NCI-H1930 (cell line): ENCODE measurements at places on chromosomes 1 and 21.
A peak's percentile ranks its signal among the peaks of the same experiment; 100 is the strongest.

DNA sequence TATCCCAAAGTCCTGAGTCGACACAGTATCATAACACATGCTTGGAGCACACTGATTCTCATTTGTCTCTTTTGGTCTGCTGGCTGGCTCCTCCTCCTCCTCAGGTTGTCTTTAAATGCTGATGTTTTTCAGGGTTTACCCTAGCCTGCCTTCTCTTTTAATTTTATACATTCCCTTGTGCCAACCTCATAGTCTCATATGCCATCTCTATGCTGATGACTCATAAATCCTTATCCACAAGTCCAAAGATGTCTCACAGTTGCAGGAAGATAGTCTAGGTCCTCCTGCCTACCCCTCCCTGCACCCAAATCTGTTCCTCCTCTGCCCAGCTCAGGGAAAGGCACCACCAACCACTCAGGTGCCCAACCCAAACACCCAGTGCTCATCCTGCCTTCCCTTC lies 108.3 kb downstream of the SIPA1L2 start:
- DNase-seq: no peak

- peak; percentile 90 for DNase-seq
Measured at GRCh38 chr1:76577525-76578185, 289.6 kb upstream of the ST6GALNAC5 start.

DNA sequence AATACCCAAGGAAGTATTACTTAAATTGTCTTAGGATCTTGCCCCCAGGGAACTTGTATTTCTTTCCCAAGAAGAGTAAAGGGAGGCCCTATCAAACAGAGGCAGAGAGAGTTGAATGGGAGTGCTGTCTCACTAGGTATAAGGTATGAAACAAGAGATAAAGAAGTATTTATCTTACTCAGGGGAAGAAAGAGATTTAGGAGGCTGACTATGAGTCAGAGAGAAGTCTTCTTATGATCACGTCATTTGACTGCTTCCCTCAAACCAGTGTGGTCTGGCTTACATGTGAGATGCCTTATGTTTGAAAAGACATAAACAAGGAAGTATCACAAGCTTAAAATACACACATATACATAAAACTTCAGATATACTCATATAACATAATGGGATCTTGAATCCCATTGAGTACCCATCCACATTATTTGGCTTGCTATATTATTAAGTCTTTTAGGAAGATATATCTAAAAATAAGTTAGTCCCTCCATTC lies 29.6 kb downstream of the DUSP10 start:
- DNase-seq: no peak

- no peak for DNase-seq
Measured at GRCh38 chr1:160877221-160877620, 7.8 kb downstream of the ITLN1 start.

DNA sequence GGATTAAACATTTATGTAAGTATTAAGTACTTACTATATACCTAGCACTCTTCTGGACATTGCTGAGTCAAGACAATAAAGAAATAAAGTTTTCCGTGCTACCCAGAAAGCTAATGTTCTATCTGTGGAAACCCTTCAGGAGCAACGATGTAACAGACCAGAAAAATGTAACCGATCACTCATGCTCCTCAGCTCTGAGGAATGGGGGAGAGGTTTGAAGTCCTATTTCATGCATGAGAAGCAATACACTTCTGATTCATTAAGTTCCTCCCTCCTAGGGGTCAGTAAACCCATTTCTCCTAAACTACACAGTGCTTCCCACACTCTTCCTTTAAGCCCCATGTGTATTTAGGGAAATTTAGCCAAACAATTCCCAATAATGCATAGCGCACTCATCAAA lies 25.6 kb upstream of the KAZN start:
- no peak for DNase-seq

DNA sequence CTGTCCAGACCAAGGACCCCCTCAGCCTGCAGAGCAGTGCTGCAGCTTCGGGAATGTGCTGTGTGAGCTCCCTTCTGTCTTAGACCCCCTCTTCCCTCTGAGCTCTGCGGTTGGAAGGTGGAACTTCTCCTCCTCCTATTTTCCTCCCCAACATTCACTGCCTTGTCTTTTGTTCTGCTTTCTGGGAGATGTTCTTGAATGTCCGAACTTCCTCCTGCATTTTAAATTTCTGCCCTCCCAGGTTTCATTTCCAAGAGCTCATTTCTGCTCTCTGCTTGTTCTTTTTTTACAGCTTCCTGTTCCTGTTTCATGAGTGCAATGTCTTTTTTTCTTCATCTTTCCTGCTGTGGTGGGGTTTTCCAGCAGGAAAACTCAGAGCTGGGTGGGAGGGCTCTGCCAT lies 29.3 kb downstream of the RRP1 start:
- DNase-seq: no peak

DNA sequence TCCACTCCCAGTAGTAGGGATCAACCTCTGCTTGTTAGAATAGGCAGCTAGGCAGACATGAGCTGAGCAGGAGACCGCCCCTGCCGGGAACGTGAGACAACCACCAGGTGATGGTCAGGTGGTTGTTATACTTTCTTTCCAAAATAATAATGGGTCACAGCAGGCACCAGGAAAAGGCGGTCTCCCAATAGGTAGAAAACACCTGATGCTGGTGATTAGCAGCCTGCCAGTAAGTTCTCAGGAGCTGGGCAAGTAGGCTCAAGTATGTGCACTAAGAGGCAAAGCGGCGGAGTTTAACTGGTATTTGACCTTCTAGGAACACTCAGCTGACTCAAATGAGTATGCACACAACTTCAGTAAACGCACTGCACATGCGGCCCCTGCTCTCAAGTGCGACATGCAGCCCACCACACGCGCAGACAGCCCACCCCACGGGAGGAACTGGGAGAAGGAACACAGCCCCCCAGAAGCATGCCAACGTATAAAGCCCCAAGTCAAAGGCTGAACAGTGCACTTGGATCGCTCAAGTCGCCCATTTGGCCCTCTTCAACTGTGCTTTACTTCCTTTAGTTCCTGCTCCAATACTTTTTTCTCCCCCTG lies 80.0 kb downstream of the DESI2 start:
- DNase-seq: no peak

DNA sequence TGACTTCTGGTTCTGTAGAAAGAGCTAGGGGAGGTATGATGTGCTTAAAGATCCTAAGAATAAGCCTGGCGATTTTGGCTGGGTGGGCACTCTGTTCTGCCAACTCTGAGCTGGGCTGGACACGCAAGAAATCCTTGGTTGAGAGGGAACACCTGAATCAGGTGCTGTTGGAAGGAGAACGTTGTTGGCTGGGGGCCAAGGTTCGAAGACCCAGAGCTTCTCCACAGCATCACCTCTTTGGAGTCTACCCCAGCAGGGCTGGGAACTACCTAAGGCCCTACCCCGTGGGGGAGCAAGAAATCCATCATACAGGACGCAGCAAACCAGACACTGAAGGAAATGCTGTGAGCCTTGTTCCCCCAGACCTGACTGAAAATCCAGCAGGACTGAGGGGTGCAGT lies 93.3 kb downstream of the PAPPA2 start:
- no peak for DNase-seq

DNA sequence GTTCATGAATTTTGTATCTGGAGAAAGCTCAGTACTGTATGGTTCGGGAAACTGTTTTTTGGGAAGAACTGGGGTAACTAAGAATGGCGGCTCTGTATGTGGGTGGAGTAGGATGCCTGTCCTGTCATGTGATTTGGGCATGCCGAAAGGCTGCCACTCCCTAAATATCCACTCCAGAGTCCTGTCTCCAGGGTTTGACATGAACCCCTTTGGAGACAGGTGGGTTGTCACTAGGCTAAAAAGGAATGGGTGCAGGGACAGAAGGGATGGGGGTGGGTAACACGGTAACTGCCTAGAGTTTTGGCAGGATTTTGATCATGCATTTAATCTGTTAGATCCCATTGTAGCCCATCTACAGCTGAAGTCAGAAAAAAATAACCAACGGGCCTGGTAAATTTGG lies 150.1 kb downstream of the KCNJ6 start:
- no peak for DNase-seq

DNA sequence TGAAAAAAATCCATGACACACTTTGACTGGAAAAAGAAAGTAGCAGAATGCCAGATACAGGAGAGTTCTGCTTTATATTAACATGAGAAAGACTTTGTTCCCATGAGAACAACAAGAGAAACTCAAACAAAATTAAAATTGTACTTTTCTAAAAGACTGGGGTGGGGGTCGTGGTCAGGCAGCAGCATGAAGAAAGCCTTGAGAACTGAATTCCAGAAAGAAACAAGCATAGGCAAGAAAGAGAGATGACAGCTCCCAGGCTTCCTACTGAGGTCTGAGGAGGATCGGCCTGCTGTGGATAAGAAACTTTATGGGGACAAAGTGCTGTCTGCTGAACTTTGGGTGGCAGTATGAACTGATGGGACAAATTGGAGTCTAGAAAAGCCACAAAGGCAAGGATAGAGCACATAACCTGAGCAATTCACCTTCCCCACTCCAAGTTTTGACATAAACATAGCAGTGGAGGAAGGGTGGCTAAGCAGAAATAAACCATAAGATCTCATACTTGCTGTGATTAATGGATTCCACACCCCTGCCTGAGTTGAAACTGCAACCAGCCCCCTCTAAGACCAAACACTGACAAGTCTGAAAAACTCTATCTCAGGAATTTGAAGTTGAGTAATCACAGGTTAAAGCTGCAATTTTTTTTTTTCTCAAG lies 43.7 kb downstream of the COL6A1 start:
- no peak for DNase-seq

DNA sequence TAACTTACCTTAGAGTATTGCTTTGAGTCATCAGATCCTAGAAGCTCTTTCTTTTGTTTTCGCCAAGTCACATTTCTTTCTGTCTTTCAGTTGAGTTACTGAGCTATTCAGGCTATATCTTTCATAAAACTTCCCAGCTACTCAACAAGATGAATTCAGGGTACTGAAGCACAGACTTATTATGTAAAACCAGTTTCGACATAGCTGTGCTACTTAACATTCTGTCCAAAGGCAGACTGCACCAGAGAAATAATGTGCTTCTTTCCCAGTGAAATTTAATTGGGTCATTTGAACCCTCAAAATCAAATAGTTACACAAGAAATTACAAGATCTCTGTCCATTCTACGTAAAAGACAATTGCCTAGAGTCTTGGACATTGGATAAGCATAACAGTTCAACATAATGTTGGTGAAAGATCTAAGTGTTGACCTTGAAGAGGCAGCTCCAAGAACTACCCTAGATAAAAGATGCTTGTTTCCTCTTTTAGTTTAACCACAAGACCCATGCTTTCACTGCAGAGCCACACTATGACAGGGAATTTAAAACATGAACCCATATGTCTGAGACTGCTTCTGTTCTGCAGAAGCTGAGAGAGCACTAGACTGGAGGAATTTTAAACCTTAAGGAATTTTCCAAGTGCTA lies 163.2 kb downstream of the LRRC40 start:
- DNase-seq: no peak

- no peak for DNase-seq
Measured at GRCh38 chr1:40042341-40042740, 1.8 kb downstream of the CAP1 start.

DNA sequence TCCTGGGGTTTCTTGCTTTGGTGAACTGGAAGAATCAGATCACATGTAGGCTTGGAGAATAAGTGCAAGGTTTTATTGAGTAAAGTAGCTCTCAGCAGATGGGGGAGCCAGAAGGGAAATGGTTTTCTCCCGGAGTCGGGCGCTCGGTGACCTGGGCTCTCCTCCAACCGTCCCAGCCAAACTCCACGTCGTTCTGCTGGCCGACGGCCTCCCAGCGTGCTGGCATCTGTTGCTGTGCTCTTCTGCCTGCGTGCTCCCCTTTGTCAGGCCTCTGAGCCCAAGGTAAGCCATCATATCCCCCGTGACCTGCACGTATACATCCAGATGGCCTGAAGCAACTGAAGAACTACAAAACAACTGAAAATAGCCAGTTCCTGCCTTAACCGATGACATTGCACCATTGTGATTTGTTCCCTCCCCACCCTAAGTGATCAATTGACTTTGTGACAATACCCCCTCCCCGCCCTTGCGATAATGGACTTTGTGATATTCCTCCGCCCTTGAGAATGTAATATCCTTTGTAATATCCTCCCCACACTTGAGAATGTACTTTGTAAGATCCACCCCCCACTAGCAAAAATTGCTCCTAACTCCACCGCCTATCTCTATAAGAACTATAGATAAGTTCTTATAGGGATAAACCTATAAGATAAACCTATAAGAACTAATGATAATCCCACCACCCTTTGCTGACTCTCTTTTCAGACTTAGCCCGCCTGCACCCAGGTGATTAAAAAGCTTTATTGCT lies 88.3 kb downstream of the SMYD3 start:
- DNase-seq: no peak

DNA sequence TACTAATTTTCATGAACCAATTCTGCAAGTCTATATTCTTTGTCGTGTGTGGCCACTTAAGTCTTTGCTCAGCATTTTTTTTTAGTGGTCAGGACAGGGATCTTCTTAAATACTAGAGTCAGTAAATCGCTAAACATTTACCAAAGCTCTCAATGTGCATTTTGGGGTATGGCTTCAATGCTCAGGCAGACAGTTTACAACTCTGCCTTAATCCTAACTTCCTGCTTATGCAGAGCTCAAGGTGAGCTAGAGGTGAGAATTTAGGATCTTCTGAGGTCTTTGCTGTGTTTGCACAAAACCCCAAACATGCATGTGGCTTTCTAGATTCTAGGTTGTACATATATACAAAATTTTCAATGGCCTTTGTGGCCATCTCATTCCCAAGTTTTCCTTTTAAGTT lies 153.0 kb downstream of the DNM3 start:
- no peak for DNase-seq

DNA sequence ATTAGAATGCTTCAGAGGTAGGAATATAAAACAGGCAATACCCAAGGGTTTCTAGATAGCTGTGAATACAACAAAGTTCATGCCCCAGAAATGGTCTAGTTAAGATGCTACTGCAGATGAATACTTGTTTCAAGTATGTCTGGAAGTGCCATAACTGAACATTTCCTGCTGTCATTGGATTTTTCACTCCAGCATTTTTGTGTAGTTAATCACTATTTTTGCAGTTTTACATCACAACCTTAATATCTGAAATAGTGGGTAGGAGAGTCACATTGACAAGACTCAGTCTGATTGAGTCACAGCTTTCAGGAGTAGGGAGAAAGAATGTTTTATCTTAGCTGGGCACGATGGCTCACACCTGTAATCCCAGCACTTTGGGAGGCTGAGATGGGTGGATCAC lies 126.4 kb upstream of the C1orf21 start:
- no peak for DNase-seq

DNA sequence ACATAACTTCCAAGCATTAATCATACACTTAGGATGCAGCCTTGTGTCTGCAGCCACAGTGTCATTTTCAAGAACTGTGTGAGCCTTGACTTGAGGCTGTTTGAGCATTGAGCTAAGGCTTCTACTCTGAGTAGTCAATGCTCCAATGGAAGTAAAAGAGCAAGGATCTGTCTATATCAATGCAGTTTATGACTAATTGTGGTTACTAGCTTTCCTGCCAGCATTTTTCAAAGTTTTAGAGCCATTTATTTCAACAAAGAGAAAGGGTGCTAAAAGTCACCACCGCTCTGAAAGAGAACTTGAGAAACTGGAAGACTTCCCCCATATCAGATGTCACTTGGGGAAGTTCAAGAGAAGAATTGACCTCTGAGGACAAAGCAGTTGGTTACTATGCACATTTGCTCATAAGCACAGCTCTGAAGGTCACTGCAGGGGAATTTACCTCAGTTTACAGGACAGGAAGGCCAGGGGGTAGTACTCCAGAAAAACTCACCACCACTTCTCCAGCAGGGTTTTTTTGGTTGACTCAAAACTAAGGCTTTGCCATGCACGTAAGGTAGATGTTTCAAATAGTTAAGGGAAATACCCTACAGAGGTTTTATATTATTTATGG lies 24.5 kb upstream of the RGS1 start:
- DNase-seq: no peak
